Activated CD4-positive, alpha-beta T cell treated with anti-CD3 and anti-CD28 coated beads for 36 hours (primary cell): ENCODE measurements at places on chromosomes 6 and 20. TPM values are rescaled to one million over a fixed set of nuclear protein-coding genes. Genes with fewer than 3 reads are reported as not detected.

Gene GHRH
- not detected for total RNA-seq

Gene FOXA2
- not detected for total RNA-seq

Gene DEFB132
- not detected for total RNA-seq

Gene BRPF3
- total RNA-seq, result 26.0 TPM

Gene FOXO3
- 7.4 TPM for total RNA-seq

Gene IP6K3
- total RNA-seq, result not detected

Gene KCNB1
- not detected for total RNA-seq

GRCh38 chr6:90303039-90303438 is 6.4 kb upstream of the BACH2 start:
- DNase-seq, result no peak

- DNase-seq, result no peak
These were observed 1229.5 kb upstream of the MAP3K7 start for GRCh38 chr6:91816335-91816734.

GRCh38 chr6:165725201-165725600 is 62.2 kb upstream of the PDE10A start:
- DNase-seq, result no peak

GRCh38 chr6:4449409-4449808 is 314.0 kb upstream of the ECI2 start:
- no peak for DNase-seq

DNA sequence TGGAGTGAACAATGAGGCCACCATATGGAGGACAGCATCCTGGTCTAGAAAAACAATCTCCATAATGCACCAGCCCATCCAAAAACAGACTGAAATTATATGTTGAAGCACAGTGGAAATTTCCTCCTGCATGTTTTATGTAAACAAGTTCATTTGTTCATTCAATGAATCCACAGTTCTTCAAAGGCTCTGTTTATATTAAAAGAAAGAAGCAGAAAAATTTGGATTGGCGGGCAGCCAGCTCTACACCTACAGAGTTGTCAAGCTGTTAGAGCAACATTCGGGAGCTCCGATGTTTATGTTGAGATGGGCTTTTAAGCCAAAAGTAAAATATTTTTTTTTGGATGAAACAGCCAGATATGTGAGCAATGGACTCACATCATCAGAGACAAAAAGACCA is 395.3 kb upstream of the SULF2 start:
- DNase-seq, result no peak

DNA sequence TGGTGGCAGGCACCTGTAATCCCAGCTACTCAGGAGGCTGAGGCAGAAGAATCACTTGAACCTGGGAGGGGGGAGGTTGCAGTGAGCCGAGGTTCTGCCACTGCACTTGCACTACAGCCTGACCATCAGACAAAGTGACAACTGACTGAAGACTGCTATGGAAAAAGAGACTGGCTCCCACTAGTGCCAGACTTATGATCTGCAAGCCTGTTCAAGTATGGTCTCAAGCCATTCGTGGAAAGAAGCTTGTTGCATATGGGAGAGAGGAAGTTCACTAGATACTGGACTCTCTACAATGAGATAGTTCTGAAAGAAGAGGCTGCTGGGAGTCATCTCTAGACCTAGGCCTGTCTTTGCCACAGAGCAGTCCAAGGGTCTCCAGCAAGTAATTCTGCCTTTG is 26.7 kb downstream of the MDN1 start:
- peak; percentile 35 for DNase-seq

DNA sequence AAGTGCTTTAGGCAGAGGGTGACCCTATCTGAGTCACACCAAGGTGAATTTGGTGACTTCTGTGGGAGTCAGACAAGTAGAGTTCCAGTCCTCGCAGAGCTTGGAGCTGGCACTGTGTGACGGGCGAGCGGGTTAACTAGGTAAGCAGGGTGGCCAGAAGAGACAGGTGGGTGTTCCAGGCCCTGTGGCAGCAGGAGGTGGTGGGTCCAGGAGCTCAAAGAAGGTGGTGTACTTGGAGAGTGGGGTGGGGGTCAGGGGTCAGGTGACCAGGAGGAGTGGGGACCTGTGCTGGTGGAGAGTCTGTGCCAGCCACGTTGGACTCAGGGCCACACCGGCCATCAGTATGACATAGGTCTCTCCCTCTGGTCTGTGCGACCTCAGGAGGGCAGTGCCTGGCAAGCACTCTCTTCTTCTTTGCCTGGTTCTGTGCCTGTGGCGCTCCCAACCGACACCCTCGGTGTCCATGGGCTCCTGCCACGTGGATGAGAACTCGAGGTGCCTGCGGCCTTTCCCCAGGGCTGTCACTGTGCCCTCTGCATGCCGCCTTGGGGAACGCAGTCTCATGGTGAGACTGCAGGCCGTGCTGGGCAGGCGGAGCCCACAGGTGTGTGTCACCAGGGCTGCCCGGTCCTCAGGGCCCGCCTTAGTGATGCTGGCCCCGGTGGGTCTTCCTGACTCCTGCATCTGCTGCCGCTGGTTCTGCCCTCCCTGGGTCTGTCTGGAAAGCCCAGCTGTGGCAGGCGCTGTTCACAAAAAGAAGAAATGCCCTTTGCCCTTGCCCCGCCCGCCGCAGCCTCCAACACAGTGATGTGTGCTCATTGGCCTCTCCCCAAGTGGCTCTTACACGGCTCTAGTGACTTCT is 1.6 kb downstream of the MRGBP start:
- DNase-seq, result no peak
